Omental fat pad (tissue), 4 donors: ENCODE measurements at places on chromosomes 1 and 21. TPM values are rescaled to one million over a fixed set of nuclear protein-coding genes. Genes with fewer than 3 reads are reported as not detected.

DNA sequence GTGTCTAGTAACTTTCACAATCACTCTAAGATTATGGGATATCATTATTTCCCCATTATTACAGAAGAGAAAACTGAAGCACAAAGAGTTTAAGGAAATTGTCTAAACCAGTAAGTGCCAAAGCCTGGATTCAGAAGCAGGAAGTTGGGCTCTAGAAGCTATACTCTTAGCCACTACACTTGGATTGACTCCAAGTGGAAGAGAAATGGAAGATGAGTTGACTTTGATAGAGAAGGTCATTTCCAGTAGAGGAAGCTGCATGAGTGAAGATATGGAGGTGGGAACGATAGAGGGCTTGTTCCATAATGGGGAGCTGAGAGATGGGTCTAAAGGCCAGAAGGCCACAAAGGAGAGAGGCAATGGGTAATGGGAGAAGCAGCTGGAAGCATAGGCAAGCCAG lies 11.7 kb upstream of the TDRD10 start:
- no peak for DNase-seq

- no peak for DNase-seq
Observed at GRCh38 chr1:231407547-231408396, 14.3 kb downstream of the EGLN1 start.

DNA sequence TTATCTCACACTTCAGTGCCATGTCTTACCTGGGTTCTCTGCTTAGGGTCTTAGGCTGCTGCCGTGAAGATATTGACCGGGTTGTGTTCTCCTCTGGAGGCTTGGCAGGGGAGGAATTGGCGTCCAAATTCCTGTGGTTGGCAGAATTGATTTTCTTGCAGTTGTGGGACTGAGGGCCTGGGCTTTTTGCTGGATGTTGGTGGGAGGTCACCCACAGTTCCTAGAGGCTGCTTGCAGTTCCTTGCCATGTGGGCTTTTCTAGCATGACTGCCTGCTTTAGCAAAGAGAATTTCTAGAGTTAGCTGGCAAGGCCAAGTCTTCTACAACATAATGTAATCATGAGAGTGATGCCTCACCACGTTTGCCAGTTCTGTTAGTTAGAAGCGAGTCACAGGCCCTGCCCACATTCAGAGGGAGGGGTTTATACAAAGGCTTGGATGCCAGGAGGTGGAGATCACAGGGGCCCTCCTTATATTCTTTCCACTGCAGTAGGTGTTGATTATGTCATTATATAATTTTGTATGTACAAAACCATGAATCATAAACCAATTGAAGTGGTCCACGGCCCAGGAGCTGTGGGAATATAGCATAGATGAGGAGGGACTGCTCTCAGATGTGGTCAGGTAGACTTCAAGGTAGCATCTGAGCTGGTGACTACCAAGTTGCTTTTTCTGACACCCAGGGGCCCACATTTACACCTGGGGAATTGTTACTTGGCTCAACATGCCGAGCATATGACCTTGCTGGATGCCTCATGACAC lies 6.6 kb downstream of the UBL4B start:
- no peak for DNase-seq

DNA sequence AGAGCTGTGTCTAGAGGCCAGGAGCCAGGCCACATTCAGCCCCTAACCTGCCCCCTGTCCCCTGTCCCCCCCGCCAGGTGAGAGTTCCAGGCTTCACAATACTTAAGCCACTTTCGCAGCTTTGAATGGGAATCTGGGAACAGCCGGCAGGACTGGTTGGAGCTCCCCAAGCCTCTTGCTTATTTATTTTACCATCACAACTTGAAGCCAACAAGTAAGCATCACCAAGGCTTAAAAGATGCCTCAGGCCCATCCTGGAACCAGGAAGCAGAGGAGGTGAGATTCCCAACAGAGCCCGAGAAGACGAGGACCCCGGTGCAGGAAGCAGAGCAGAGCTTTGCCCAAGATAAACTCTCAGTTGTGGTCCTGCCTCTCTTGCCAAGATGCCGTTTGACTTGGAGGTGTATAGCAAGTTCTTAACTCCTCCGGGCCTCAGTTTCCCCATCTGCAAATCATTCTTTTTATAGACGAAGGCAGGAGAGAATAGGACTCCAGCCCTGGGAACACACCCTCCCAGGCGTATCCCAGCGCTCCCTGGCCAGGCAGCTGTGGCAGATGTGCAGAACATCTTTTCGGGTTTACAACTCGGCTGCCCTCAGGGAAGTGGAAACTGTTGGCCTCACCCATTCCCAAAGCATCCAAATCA lies 66.8 kb upstream of the SLC25A33 start:
- no peak for DNase-seq

The VAV3 gene
- total RNA-seq = 10.7 TPM

The RNPC3 gene
- total RNA-seq = 31.6 TPM

The FAM72A gene
- 1.6 TPM for total RNA-seq
